ENCODE measurements at places on chromosomes 16 and 17. TPM values are rescaled to one million over a fixed set of nuclear protein-coding genes. Genes with fewer than 3 reads are reported as not detected.

The ITGA3 gene
- total RNA-seq, result 23.7 TPM

The PHF12 gene
- total RNA-seq, result 73.3 TPM

The CD300LB gene
- not detected for total RNA-seq

The GJC1 gene
- 1.3 TPM for total RNA-seq

The HS3ST4 gene
- not detected for total RNA-seq

The PRSS36 gene
- total RNA-seq, result 2.1 TPM

The UTS2R gene
- total RNA-seq, result not detected

The PITPNM3 gene
- total RNA-seq, result 1.0 TPM

The WNT3 gene
- not detected for total RNA-seq

The PLA2G10 gene
- not detected for total RNA-seq

The PMP22 gene
- 0.22 TPM for total RNA-seq

The ANKRD40CL gene
- total RNA-seq, result not detected

The TNK1 gene
- 1.1 TPM for total RNA-seq

The KRTAP9-4 gene
- not detected for total RNA-seq

The LRRC75A gene
- 1.1 TPM for total RNA-seq

The KRTAP4-5 gene
- not detected for total RNA-seq

The CIBAR2 gene
- not detected for total RNA-seq

The OR2C1 gene
- total RNA-seq, result not detected

The CDH16 gene
- not detected for total RNA-seq

The PLEKHM1 gene
- 57.2 TPM for total RNA-seq

The CACNA1G gene
- total RNA-seq, result not detected

The FAM222B gene
- total RNA-seq, result 24.2 TPM

The KRTAP2-3 gene
- not detected for total RNA-seq

The LRRC3C gene
- not detected for total RNA-seq

The CIITA gene
- 67.8 TPM for total RNA-seq

The TBC1D3H gene
- not detected for total RNA-seq

The HYDIN gene
- 0.22 TPM for total RNA-seq

The ITGAD gene
- not detected for total RNA-seq

The SMIM22 gene
- total RNA-seq, result not detected

The NME3 gene
- 52.0 TPM for total RNA-seq

The RAB37 gene
- total RNA-seq, result 50.4 TPM

The SPATA32 gene
- 0.37 TPM for total RNA-seq

The OR3A3 gene
- not detected for total RNA-seq

The KIF2B gene
- total RNA-seq, result not detected

The TEKT5 gene
- not detected for total RNA-seq

The GLTPD2 gene
- total RNA-seq, result not detected

The OR1E2 gene
- total RNA-seq, result not detected

The C1QBP gene
- total RNA-seq, result 164 TPM

The MYL4 gene
- total RNA-seq, result 0.39 TPM

The ZNF688 gene
- 13.6 TPM for total RNA-seq

The TMEM92 gene
- 0.34 TPM for total RNA-seq
